Natural killer cell treated with Interleukin-12 subunit alpha and Interleukin-12 subunit beta and Interleukin-15 and Interleukin-18, amount 100 ng/mL, for 72 hours (primary cell): ENCODE measurements at places on chromosomes 13 and 19. TPM values are rescaled to one million over a fixed set of nuclear protein-coding genes. Genes with fewer than 3 reads are reported as not detected.

STOML3 gene
- total RNA-seq, result not detected

GRCh38 chr19:39167461-39168257 is 29.1 kb upstream of the NCCRP1 start:
- DNase-seq, result no peak

NAPSA gene
- 12.4 TPM for total RNA-seq

- no peak for DNase-seq
Observed at GRCh38 chr13:48094404-48094780, 512 bp downstream of the MED4 start.

DNA sequence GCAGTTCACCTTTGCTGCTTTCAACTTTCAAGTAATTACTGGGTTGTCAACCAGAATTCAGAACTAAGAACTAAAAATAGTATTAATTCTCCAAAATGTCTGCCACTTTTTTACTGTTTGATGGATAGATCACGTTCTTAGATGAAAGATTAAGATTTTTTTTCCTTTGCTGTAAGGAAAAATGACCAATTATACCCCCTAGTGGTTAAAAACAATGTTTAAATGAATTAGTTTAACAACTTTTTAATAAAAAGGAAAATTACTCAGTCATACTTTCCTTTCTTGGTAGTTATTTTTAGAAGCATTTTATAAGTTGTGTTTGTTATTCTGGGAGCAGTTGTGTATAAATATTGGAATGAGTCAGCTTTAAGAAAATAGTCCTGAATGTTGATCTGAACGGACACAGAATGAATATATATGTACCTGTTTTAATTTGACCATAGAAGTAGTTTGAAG is 4.6 kb downstream of the TM9SF2 start:
- no peak for DNase-seq

MTMR6 gene
- 31.1 TPM for total RNA-seq
